WTC11 (cell line): ENCODE measurements at places on chromosomes 3 and 15. TPM values are rescaled to one million over a fixed set of nuclear protein-coding genes. Genes with fewer than 3 reads are reported as not detected.

Gene PRSS50
- total RNA-seq: 0.70 to 1.4 TPM (median 1.2 TPM) in 3 replicates

Gene CD200R1
- total RNA-seq: not detected in 3 replicates

Gene RASL12
- 5.6 to 6.8 TPM (median 6.5 TPM) in 3 replicates for total RNA-seq

Gene GOLGA6L10
- 5.1 to 7.7 TPM (median 5.8 TPM) in 3 replicates for total RNA-seq

Gene RRP9
- total RNA-seq: 47.0 to 49.9 TPM (median 49.4 TPM) in 3 replicates

Gene SLC12A1
- total RNA-seq: 0.15 to 0.39 TPM (median 0.39 TPM) in 3 replicates

Gene DCLK3
- total RNA-seq: 0.44 to 0.94 TPM (median 0.55 TPM) in 3 replicates

Gene PODXL2
- 33.6 to 38.8 TPM (median 37.8 TPM) in 3 replicates for total RNA-seq

Gene ATP13A3
- 75.7 to 79.1 TPM (median 78.3 TPM) in 3 replicates for total RNA-seq

Gene SUCNR1
- not detected in 3 replicates for total RNA-seq

Gene SNX22
- 5.9 to 6.1 TPM (median 5.9 TPM) in 3 replicates for total RNA-seq

Gene SPPL2A
- total RNA-seq: 33.2 to 38.6 TPM (median 36.9 TPM) in 3 replicates

Gene EXD1
- 0.26 to 0.44 TPM (median 0.37 TPM) in 3 replicates for total RNA-seq

Gene SLC6A20
- 0.16 to 0.27 TPM (median 0.26 TPM) in 3 replicates for total RNA-seq

Gene SI
- total RNA-seq: not detected in 3 replicates

Gene SLC25A20
- total RNA-seq: 3.9 to 6.3 TPM (median 4.9 TPM) in 3 replicates

Gene CPNE9
- 3.2 to 6.6 TPM (median 6.0 TPM) in 3 replicates for total RNA-seq

Gene CPA3
- not detected in 3 replicates for total RNA-seq

Gene TARS3
- total RNA-seq: 9.5 to 10.6 TPM (median 10.4 TPM) in 3 replicates

Gene PPP1R14D
- 0.25 TPM in 1 of 3 replicates, not detected in the others for total RNA-seq

Gene VEPH1
- total RNA-seq: 9.2 to 10.8 TPM (median 10.1 TPM) in 3 replicates

Gene CELSR3
- 27.9 to 35.7 TPM (median 32.7 TPM) in 3 replicates for total RNA-seq

Gene ITPKA
- 0.50 to 1.2 TPM (median 0.62 TPM) in 3 replicates for total RNA-seq

Gene UCN2
- 0.34 to 0.46 TPM in 2 of 3 replicates, not detected in the other for total RNA-seq

Gene CTXN2
- 0.07 to 0.16 TPM (median 0.07 TPM) in 3 replicates for total RNA-seq

Gene OSTN
- not detected in 3 replicates for total RNA-seq

Gene THSD4
- 7.8 to 11.7 TPM (median 8.2 TPM) in 3 replicates for total RNA-seq

Gene ADAMTS9
- 1.9 to 3.1 TPM (median 2.6 TPM) in 3 replicates for total RNA-seq

Gene GOLGA8J
- 0.11 to 0.33 TPM in 2 of 3 replicates, not detected in the other for total RNA-seq

Gene CDHR4
- 0.17 to 0.69 TPM (median 0.39 TPM) in 3 replicates for total RNA-seq

Gene PLA2G4D
- 0.07 to 0.24 TPM (median 0.09 TPM) in 3 replicates for total RNA-seq

Gene RBP2
- not detected in 3 replicates for total RNA-seq

Gene ASTE1
- total RNA-seq: 5.2 to 6.4 TPM (median 5.8 TPM) in 3 replicates

Gene IFT57
- 24.8 to 32.1 TPM (median 28.4 TPM) in 3 replicates for total RNA-seq

Gene SLC24A5
- total RNA-seq: not detected in 3 replicates

Gene CFAP161
- total RNA-seq: not detected in 3 replicates

Gene SEMA6D
- total RNA-seq: 0.98 to 2.6 TPM (median 2.0 TPM) in 3 replicates

Gene ZNF774
- total RNA-seq: 2.6 to 3.6 TPM (median 2.9 TPM) in 3 replicates

Gene SMCO1
- not detected in 3 replicates for total RNA-seq

Gene IQCB1
- total RNA-seq: 26.8 to 30.2 TPM (median 27.7 TPM) in 3 replicates

Gene ARHGEF26
- 12.8 to 15.3 TPM (median 14.1 TPM) in 3 replicates for total RNA-seq
